Stimulated activated CD4-positive, alpha-beta T cell treated with anti-CD3 and anti-CD28 coated beads, TNF-alpha, amount 100 ng/mL, for 1 hour (primary cell): ENCODE measurements at places on chromosomes 6 and 20.
A peak's percentile ranks its signal among the peaks of the same experiment; 100 is the strongest.

DNA sequence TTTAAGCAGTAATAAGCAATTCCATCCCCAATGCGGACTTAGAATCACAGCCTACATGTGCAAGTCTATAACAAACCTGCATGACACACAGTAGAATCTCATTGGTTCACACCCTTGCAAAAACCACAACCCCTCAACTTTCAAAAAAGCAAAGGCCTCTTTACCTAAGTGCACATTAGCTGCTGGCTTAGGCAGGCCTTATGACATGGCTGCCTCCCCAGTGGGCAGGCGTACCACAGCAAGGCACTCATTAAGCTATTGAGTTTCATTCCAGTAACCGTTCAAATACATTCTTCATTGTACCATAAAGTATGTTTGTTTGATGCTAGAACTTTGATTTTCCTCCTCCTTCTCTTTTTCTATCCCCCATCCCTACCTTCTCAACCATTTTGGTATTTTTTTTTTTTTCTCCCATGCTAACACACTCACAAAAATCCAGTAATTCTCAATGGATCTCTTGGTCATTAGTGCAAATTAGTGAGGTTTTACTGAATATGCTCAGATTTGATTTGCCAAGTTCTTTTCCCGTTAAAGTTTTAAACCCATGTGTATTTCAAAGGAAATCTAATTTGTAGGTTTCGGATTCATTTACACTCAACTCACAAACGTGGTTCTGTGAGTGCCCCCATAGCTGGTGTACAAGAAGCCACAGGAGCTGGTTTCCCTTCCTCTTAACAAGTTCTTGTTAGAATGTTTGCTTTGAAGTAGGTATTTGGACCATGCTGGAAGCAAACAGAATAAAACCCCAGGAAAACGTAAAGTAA is 460.4 kb upstream of the RUNX2 start:
- no peak for DNase-seq

GRCh38 chr20:42961771-42962170 is 227.9 kb downstream of the PTPRT start:
- DNase-seq: no peak

DNA sequence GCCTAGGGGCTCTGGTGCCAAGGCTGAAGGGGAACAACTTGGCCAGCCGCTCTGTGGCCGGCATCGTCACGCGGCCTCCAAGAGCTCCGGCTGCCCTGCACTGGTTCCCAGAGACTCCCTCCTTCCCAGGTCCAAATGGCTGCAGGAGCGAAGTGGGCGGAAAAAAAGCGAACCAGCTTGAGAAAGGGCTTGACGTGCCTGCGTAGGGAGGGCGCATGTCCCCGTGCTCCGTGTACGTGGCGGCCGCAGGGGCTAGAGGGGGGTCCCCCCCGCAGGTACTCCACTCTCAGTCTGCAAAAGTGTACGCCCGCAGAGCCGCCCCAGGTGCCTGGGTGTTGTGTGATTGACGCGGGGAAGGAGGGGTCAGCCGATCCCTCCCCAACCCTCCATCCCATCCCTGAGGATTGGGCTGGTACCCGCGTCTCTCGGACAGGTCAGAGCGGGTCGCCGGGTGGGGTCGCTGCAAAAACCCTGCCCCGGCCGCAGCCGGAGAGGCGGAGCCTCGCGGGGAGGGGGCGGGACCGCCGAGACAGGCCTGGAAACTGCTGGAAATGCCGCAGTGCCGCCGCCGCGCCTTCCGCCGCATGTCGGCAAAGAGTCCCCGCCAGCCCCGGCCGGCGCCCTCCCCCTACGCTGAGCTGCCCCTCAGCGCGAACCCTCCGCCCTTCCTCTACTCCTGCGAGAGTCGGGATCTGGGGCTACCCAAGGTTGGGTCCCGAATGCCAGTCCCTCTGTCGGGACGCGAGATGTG is 814 bp upstream of the HSP90AB1 start:
- DNase-seq: peak; percentile 69

DNA sequence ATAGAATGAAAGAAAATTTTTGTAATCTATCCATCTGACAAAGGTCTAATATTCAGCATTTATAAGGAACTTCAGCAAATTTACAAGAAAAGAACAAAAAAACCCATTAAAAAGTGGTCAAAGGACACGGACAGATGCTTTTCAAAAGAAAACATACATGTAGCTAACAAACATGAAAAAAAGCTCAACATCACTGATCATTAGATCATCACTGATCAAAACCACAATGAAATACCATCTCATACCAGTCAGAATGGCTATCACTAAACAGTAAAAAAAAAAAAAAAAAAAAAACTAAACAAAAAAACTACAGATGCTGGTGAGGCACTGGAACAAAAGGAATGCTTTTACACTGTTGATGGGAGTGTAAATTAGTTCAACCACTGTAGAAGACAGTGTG is 837.1 kb downstream of the EPHA7 start:
- no peak for DNase-seq

GRCh38 chr20:35568645-35569044 is 26.8 kb downstream of the ERGIC3 start:
- no peak for DNase-seq

GRCh38 chr6:73302339-73302738 is 39.3 kb upstream of the KHDC1 start:
- DNase-seq: no peak

- no peak for DNase-seq
Measured at GRCh38 chr6:142879527-142879926, 65.4 kb downstream of the HIVEP2 start.

- DNase-seq: no peak
Measured at GRCh38 chr20:59783641-59784010, 149.8 kb downstream of the SYCP2 start.

DNA sequence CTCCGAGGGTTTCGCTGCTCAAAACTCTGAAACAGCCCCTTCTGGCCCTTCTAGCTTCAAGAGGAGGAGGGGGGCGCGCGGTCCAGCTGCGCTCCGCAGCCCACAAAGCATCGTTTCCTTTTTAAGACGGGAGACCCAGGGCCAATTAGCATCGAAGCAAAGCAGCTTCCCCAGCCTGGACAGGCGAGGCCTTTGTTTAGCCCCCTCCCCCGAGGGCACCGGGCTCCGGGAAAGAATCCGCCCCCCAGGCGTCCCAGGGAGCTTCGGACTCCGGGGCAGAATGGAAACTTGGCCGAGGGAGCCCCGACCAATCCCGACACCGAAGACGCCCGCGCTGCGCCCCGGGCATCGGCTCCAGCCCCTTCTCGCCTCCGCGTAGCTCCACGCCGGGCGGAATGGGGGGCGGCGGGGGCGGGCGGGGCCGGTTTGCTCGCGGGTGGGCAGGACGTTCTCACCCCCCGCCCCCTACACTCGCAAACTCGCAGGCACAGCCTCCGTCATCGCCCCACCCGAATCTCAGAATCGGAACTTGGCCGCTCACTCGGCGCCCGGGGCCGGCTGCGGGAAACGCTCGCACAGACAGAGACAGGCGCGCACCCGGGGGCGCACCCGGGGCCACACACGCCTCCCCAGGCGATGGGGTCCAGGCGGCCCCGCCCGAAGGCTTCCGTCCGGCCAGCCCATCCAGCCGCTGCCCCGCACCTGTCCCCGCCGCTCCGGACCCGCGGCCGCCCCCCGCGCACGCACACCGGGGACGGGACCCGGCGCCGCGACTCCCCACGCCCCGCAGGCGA is 628 bp downstream of the NKAIN4 start:
- no peak for DNase-seq

DNA sequence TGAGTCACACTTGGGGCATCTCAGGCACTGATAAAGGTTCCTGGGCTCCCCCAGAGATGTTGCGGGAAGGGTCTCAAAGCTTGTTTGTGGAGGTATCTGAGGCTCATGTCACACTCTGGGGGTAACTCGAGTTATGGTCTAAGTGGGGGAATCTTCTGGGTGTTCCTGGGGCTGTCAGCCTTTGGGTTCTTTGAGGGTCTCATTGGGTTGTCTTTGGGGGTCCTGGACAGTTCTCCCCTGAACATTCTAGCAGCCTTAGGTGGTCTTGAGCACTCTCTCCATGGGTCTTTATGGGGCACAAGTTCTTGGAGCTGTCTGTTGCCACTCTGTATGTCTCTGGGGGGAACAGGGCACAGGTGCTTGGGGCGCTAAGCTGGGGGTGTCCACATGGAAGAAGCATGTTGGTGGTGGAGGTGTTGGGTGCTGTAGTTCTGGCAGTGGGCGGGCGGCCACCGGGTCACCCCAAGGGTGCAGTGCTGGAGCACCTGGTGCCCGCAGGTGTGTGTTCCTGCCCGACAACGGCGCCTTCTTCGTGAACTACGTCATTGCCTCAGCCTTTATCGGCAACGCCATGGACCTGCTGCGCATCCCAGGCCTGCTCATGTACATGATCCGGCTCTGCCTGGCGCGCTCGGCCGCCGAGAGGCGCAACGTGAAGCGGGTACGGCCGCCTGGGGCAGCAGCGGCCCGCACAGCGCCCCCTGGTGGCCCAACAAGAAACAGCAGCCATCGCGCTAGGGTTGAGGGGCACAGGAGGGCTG is 7.1 kb upstream of the CAPN11 start:
- DNase-seq: peak; percentile 43

- DNase-seq: no peak
Measured at GRCh38 chr20:57840066-57840465, 130.3 kb upstream of the PMEPA1 start.

DNA sequence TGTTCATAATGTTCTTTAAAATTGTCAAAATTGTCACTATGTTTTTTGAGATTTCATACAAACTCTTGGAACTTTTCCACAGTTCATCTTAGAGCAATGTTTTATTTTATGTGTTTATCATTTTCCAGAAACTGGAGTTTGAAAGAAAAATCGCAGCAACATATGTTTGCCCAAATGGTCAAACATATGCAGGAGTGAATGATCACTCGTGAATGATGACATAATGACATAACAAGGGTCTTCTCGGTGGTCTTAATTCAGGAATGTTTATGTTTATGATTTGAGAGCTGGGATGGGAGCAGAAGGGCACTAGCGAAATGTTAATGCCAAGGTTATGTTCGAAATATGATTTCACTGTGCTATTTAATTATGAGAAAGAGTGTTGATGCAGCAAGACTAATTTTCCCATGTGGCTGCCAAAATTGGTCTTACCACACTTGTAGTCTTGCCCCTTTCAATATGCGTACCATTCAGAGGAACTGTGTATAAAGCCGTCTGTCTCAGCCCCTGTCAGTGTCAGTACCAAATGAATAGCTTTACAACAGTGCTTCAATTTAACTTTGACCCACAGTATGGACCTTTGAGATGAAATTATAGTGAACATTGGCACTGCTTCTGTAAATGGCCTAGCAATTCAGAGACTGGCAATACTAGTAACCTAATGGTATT is 152.3 kb downstream of the CARMIL1 start:
- no peak for DNase-seq

DNA sequence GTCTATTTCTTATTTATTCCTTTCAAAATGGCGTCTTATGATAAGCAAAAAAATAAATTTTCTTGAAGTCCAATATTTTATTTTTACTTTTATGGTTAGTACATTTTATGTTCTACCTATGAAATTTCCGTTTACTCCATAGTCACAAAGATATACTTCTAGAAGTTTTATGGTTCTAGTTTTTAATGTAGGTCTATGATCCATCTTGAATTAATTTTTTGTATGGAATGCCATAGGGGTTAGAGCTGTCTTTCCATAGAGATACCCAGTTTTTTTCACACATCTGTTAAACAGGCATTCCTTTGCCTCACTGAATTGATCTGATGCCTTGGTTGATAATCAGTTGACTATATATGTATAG is 24.9 kb upstream of the ASIP start:
- no peak for DNase-seq

DNA sequence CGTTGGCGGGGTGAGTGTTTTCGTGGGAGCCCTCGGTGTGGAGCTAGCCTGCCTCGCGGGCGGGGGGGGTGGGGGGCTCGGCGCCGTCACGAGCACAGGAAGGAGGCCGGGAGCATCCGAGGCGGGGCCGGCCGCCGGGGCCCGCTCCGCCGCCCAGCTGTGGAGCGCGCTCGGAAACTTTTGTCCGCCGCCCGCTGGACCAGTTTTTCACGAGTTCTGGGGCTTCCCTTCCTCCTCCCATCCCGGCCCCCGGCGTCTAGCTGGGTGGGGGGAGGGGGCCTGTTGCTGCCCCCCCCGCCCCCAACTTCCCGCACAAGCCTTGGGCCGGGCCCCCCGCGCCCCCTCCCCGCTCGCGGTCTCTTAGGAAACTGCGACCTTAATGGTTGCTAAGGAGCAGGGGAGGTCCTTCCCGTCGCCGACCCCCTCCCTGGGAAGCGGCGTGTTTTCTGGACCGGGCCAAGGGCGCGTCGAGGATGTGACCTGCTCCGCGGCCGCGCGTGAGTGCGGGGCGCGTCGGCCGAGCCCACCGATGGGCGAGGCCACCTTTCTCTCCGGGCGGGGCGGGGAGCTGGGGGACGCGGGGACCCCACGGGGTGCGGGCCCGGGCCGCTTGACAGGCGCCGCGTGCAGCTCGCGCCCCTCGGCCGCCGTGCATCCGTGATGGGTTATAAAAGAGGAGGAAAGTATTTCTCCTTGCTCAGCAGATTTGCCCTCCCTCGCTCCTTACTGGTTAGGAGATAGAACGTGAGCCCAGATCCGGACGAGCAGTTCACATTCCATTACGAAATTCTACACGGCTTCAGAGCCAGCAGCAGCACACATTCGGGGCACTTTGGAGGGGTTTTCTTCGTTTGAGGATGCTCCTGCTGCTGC is 1.4 kb downstream of the RREB1 start:
- DNase-seq: peak; percentile 6
